ENCODE measurements at places on chromosomes 11 and 22.

DNA sequence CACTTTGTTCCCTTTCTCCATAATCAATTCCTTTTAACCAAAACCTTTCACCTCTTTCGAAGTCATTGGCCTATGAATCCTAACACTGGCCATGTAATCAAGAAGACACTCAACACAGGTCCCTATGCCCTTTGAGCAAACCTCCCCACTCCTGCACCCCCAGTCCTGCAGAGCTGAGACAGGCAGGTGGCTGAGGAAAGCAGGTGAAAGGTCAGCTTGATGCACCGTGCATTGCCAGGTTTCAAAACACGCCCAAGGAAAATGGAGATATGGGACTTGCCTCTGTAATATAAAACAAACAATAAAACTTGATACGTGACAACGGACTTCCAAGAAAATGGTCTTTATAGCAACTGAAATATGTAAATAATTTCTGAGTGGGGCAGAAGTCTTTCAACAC lies 10.6 kb downstream of the CPT1A start:
- no peak for DNase-seq
- no peaks in the 10 kb centered on the region for H3K36me3 ChIP-seq
- peaks cover 3% of the 10 kb centered on the region for H3K4me1 ChIP-seq
- H3K27me3 ChIP-seq, result no peaks in the 10 kb centered on the region
- H3K4me3 ChIP-seq, result no peak overlapping the region
- H3K27ac ChIP-seq, result no peak overlapping the region

DNA sequence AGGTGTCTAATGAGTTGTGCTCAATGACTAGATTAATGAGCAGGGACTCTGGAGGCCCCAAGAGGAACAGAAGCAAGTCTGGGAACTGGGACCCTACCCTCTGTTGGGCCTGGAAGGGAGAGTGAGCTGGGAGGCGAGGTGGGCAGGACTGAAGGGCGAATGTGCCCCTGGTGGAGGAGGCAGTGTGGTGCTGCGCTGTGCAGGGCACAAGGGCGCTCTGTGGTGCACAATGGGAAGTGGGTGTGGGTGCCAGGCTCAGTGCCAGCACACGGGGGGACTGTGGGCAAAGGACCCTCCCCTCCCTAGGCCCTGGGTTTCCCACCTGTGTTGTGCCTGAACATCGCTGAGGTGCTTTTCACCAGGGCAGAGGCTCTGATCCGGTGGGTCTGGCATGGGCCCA lies 57.5 kb upstream of the TTLL12 start:
- H3K27ac ChIP-seq, result no peak overlapping the region
- no peaks in the 10 kb centered on the region for H3K27me3 ChIP-seq
- no peak for DNase-seq
- H3K36me3 ChIP-seq, result no peaks in the 10 kb centered on the region

DNA sequence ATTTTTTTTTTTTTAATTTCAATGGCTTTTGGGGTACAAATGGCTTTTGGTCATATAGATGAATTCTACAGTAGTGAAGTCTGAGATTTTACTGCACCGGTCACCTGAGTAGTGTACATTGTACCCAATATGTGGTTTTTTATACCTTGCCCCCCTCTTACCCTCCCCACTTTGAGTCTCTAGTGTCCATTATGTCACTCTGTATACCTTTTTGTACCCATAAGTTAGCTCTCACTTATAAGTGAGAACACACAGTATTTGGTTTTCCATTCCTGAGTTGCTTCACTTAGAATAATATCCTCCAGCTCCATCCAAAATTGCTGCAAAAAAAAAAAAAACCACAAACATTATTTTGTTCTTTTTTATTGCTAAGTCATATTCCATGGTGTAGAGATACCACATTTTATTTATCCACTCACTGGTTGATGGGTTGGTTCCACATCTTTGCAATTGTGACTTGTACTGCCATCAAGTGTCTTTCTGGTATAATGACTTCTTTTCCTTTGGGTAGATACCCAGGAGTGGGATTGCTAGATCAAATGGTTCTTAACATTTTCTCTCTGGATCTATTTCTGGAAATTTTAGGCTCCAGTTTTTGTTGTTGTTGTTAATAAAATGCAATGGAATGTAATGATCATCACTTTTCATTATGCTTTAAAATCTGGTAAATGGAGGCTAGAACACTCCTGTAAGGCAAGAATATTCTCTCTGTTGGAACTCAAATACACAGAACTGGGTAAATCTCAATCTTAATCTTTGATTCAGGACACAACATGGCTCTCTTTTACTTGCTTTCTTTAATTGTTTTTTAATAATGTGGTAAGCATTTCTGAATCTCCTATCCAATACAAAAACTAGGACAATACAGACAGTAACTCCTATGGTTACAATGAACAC lies 10.3 kb downstream of the NEAT1 start:
- DNase-seq, result no peak
- no peaks in the 10 kb centered on the region for H3K27me3 ChIP-seq
- peaks cover 57% of the 10 kb centered on the region for H3K36me3 ChIP-seq
- H3K4me3 ChIP-seq, result peak overlapping the region; percentile 54

GRCh38 chr11:119924017-119924416 lies 195.0 kb upstream of the NECTIN1 start:
- no peaks in the 10 kb centered on the region for H3K36me3 ChIP-seq
- H3K4me3 ChIP-seq, result no peak overlapping the region
- H3K4me1 ChIP-seq, result no peaks in the 10 kb centered on the region
- no peaks in the 10 kb centered on the region for H3K27me3 ChIP-seq
- DNase-seq, result no peak

DNA sequence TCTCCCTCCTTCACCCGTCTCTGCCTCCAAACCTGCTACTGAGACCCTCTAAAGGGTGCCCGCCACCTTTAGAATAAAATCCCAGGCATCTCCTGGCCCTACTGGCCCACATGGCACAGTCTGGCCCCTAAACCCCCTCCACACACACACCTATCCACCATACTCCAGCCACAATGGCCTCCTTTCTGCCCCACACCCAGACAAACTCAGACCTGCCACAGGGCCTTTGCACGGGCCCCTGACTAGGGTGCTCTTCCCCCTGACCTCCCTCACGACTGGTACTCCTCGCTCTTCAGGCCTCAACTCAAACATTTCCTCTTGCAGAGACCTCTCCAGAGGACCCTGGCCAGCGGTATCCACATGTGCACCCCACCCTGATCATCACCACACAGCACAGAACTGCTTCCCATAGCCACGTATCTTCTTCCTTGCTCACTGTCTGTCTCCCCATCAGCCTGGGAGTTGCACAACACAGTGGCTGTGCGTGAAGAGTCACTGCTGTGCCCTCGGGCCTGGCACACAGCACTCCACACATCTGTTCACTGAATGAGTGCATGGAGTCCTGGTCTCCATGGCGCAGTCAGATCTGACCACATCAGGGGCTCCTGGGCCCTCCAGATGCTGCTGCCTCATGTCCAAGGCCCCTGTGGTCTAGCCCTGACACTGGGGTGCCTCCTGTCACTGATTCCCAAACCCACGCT lies 66.2 kb upstream of the TCF20 start:
- H3K4me3 ChIP-seq, result no peak overlapping the region
- H3K36me3 ChIP-seq, result no peaks in the 10 kb centered on the region
- H3K4me1 ChIP-seq, result peaks cover under 1% of the 10 kb centered on the region
- no peak overlapping the region for H3K27ac ChIP-seq
- peaks cover 13% of the 10 kb centered on the region for H3K27me3 ChIP-seq

DNA sequence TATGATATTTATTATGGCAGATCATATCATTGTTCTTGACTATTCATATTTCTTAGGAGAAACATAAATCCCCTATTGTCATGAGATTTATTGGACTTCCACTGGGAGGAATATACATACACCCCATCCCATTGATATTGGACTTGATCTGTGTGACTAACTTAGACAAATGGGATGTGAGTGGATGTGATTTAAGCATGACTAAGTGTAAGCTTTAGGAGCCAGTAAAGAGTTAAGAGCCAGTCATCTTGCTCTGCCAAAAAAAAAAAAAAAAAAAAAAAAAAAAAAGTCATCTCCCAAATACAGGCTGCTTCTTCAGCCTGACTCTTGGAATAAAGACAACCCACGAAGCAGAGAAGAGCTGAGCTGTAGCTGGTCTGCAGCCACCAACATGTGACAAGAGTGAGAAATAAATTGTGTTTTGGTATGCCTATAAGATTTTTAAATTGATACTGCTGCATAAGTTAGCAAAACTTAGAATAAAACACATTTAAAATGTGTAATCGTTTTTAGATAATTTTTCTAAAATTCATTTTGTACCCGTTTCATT lies 595.0 kb upstream of the LRRC4C start:
- no peak overlapping the region for H3K27ac ChIP-seq
- no peak overlapping the region for H3K4me3 ChIP-seq
- no peaks in the 10 kb centered on the region for H3K4me1 ChIP-seq
- H3K27me3 ChIP-seq, result no peaks in the 10 kb centered on the region

DNA sequence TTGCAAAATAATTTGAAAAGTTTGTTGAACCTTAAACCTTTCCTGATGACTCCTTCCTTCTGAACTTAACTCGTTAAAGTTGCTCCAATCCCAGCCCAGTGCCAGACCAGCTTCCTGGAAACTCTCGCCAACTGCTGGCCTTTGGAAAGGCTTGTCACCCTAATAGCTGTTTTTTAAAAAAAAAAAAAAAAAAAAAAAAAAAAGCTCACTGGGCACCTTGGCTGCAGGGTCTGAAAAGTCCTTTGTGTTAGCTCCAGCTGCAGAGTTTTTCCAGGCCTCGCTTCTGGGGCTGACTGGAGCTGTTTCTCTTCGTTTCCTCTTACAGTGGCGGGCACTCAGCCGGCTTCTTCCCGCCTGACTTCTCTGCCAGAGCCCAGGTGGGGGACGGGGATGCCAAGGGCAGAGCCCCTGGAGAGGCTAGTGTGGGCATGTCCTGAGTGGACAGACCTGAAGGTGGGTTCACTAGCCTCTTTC lies 25.1 kb downstream of the KCNQ1OT1 start:
- H3K36me3 ChIP-seq, result no peaks in the 10 kb centered on the region
- DNase-seq, result no peak
- no peak overlapping the region for H3K27ac ChIP-seq
- no peaks in the 10 kb centered on the region for H3K27me3 ChIP-seq
- H3K4me3 ChIP-seq, result no peak overlapping the region

DNA sequence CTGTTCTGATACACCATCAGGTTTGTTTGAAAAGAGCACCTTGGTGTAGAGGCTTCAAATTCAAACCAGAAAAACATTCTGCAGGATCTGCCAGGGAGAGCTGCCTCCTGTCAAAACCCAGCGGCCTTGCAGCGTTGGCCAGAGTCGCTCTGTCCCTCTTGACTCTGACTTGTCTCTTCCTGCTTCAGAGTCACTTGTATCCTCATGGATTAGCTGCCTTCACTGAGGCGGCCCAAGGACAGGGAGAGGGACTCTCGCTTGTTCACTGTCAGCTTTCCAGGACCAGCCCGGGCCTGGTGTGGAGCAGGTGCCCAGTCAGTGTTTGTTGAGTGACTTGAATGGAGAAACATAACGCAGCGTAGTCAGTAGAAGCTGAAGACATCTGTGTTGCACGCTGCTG lies 18.0 kb downstream of the TBC1D22A start:
- no peak overlapping the region for H3K4me3 ChIP-seq
- peaks cover 21% of the 10 kb centered on the region for H3K36me3 ChIP-seq
- no peak overlapping the region for H3K27ac ChIP-seq
- no peak for DNase-seq
- peaks cover 36% of the 10 kb centered on the region for H3K4me1 ChIP-seq
- no peaks in the 10 kb centered on the region for H3K27me3 ChIP-seq

GRCh38 chr11:73564903-73565302 lies 33.0 kb downstream of the FAM168A start:
- no peaks in the 10 kb centered on the region for H3K27me3 ChIP-seq
- no peak overlapping the region for H3K27ac ChIP-seq
- DNase-seq, result no peak
- H3K4me1 ChIP-seq, result no peaks in the 10 kb centered on the region
- no peak overlapping the region for H3K4me3 ChIP-seq

DNA sequence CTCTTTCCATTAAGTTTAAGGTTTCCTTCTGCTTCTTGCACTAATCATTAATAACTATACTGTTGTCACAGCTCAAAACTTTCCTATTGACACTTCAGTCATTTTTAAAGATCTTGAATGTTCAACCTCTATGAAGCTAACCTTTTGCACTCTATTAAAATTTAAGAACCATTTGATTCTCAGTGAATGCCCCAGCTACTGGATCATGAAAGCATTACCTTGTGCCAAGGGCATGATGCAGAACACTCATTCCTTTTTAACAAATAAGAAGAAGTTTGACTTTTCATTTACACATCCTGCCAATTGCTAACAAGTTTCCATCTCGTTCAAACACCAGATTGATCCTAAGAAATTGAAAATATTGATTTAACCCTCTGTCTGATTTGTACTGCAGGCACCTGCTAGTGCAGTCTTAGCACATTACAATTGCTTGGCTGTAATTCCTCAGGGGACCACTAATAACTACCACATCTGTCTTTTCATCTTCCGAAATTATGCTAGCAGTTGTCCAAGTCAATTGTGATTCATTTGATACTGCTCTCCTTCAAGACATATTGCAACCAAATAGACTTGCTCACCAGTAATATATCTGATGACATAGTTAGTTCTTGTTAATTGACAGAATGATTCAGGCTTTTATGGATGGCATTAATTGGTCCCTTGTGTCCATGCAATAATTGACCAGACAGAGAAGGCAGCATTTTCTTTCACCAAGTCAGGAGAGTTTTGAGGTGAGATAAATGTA lies 158.4 kb downstream of the TEAD1 start:
- DNase-seq, result no peak
- H3K36me3 ChIP-seq, result no peaks in the 10 kb centered on the region
- peaks cover 63% of the 10 kb centered on the region for H3K27me3 ChIP-seq
- no peak overlapping the region for H3K27ac ChIP-seq

GRCh38 chr11:128874427-128874826 lies 7.3 kb upstream of the KCNJ1 start:
- H3K36me3 ChIP-seq, result no peaks in the 10 kb centered on the region
- peaks cover 26% of the 10 kb centered on the region for H3K27me3 ChIP-seq
- H3K27ac ChIP-seq, result no peak overlapping the region
- DNase-seq, result no peak
- H3K4me1 ChIP-seq, result no peaks in the 10 kb centered on the region

GRCh38 chr11:92979176-92979575 lies 9.7 kb downstream of the MTNR1B start:
- no peak overlapping the region for H3K4me3 ChIP-seq
- no peak for DNase-seq
- no peaks in the 10 kb centered on the region for H3K4me1 ChIP-seq
- H3K27ac ChIP-seq, result no peak overlapping the region
- H3K36me3 ChIP-seq, result no peaks in the 10 kb centered on the region
- no peaks in the 10 kb centered on the region for H3K27me3 ChIP-seq

DNA sequence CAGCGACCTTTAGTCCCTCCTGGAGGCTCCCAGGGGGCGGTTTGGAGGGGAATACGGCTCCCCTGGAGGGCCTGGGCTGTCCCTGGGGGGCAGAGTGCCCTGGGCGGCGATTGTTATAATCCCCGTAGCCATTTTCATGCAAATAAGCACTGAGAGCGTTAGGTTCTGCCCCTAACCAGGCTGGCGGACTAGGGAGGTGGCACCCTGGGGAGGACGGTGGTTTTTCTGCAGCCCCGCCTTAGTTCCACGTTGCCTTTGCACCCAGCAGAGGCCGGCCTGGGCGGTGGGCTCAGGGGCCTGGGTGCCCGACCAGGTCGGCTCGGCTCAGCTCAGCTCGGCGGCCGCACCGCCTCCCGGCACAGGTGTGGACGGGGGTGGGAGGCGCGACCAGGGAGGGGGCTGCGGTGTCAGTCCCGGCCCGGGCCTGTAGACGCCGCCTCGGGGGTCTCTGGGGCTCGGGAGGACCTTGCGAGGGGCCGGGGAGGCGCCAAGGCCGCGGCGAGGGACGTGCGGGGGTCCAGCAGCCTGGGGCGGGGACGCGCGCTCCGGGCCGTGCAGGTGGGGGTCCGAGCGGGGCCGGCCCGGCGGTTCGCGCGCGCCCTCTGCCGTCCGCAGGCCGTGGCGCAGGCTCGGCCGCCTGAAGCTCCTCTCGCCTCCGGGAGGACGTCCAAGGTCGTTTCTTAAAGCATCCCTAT lies 2.3 kb upstream of the DUSP8 start:
- no peaks in the 10 kb centered on the region for H3K36me3 ChIP-seq
- H3K4me1 ChIP-seq, result peaks cover 4% of the 10 kb centered on the region
- H3K4me3 ChIP-seq, result peak overlapping the region; percentile 43
- H3K27ac ChIP-seq, result no peak overlapping the region
- DNase-seq, result peak; percentile 90
- H3K27me3 ChIP-seq, result peaks cover 37% of the 10 kb centered on the region

Data from activated CD4-positive, alpha-beta T cell treated with anti-CD3 and anti-CD28 coated beads, Interleukin-2, amount 10 ng/mL, durations not matched to agents 24 days and 14 days (primary cell).